Central memory CD4-positive, alpha-beta T cell (primary cell): ENCODE measurements at places on chromosomes 2 and 18.
A peak's percentile ranks its signal among the peaks of the same experiment; 100 is the strongest.

- DNase-seq, result no peak
These were observed 44.5 kb upstream of the SP3 start for GRCh38 chr2:174009488-174010223.

DNA sequence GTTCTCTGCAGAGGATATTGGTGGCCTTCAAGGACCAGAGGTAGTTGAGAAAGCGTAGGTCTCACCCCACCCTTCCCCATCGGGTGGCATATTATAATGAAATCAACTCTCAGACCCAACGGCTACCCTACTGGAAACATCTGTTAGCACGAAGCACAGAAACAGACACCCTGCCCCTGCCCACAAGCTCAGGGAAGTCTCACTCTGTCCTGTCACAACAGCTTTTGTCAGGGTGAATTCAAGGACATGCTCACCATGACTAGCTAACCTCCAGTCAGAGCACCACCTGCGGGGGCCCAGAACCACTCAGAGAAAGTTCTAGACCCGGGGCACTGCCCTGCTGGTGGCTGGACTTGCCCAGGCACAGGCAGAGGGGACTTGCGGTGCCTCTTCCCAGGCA lies 3.5 kb upstream of the B3GNT7 start:
- no peak for DNase-seq

- DNase-seq, result no peak
These were observed 453.0 kb downstream of the GALR1 start for GRCh38 chr18:77702686-77703085.

- DNase-seq, result no peak
These were observed 8.9 kb downstream of the PTGR3 start for GRCh38 chr18:75200071-75200470.

DNA sequence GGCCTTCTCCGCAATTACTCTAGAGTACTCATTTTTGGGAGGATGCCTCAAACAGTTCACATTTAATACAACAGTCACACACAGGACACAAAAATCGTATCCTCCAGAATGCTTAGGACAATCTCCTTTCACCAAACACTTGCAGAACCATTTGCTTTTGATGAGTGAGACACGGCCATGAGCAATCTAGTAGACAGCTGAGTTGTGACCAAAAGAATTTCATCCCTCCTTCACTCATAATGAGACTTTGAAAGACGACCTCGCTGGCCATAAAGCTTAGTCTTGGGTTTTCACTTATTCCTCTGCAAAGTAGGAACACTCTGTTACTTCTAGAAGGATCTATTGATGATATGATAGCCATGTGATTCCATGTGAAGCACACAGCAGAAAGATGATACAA lies 87.5 kb upstream of the SLC35G4 start:
- DNase-seq, result no peak

- no peak for DNase-seq
These were observed 17.7 kb downstream of the MRPS9 start for GRCh38 chr2:105055613-105056012.

GRCh38 chr2:66084948-66085590 lies 349.9 kb upstream of the MEIS1 start:
- DNase-seq, result no peak

GRCh38 chr18:58321986-58322385 lies 278.0 kb downstream of the NEDD4L start:
- DNase-seq, result peak; percentile 65

DNA sequence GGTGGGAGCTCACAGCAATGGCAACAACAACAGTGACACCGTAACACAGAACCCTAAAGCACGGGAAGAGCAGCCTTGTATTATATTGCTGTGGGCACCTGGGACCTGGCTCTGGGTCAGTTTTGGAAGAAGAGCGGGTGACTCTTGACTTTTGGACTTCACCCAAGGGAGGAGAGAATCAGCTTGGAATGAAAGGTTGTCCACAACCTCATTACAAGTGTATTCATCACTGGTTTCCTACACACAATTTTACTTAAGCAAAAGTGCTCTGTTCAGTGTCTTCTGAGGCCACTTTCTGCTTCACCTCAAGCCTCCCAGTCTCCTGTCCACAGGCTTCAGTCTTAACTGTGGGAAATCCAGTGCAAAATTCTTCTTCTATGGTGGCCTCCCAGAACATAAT lies 263.8 kb downstream of the KCNE4 start:
- DNase-seq, result no peak

DNA sequence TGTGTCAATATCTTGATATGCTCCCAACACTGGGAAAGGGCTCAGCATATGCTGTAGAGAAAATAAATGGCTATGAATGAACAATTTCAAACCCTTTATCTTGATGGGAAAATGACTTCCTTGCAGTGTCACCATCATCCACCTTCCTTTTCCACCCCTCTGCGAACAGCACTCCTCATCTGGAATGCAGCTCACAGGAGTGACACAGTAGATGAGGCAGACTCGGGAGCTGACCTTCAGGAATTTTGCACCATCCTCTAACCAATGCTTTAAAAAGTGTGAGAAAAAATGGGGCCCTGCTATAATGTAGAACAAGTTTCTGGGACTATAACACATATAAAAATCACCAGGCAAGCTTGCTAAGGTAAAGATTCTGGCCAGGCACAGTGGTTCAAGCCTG lies 41.3 kb upstream of the YPEL5 start:
- no peak for DNase-seq

DNA sequence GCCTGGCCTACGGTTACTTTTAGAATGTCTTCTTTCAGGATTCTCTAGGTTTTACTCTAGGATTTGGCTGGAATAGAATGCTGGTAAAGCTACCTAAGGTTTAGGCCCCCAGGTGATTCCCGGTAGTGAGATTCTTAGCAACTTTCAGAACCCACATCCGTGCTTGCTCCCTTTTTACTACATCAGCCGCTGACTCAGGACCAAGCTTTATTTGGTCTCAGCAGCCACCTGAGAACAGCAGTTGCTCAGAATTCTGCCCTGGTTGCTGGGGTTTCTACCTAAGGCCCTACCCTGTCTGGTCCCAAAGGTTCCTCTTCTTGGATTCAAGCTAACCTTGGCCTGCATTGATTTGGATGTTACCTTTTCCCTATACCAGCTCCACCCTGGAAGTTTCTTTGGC lies 36.1 kb upstream of the NDUFV2 start:
- no peak for DNase-seq

- DNase-seq, result no peak
These were observed 47.7 kb upstream of the SMAD2 start for GRCh38 chr18:47978141-47978540.

DNA sequence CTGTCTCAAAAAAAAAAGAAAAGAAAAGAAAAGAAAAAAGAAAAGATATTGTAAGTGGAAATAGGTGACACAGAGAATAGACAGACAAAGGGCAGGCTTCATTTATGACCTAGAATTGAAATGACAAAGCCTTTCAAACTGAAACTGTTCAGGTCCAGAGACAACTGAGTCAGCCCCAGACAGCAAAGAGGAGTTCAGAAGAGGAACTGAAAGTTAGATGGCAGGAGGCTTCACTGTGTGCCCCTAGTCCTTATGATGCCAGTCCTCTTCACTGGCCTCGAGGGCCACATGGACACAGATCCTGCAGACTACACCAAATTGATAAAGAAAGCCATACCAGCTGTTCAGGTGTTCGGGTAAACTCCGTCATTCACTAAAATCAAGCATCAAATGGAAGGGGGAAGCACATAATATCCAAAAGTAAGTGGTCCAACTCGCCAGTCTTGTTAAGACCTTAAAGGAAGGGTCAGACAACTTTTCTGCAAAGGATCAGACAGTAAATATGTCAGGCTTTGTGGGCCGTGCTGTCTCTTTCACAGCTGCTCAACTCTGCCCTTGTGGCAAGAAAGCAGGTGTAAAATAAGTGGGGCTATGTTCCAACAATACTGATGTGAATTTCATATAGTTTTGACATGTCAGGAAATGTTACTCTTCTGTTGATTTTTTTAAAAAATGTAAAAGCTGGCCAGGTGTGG lies 231.9 kb upstream of the MGAT5 start:
- no peak for DNase-seq

- no peak for DNase-seq
These were observed 784.9 kb downstream of the EPHA4 start for GRCh38 chr2:220787251-220787650.

DNA sequence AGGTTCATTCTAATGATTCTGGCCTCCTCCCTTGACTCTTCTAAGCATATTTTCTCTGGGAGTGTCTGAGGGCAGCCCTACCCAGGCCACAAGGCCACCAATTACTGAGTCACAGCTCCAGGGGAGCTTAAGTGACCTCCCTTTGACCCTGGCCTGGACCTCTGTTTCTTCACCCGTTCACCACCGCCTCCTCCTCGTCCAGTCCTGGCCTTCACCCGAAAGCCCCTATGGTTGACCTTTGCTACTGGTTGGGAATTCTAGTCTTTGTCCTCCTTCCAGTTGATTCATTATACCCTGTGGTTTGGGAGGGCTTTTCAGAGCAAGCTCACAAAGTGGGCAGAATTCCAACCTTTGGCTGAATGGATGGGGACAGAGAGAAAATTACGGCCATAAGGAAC lies 72.6 kb downstream of the NRP2 start:
- no peak for DNase-seq

GRCh38 chr2:39504790-39505335 lies 67.8 kb upstream of the MAP4K3 start:
- DNase-seq, result no peak

DNA sequence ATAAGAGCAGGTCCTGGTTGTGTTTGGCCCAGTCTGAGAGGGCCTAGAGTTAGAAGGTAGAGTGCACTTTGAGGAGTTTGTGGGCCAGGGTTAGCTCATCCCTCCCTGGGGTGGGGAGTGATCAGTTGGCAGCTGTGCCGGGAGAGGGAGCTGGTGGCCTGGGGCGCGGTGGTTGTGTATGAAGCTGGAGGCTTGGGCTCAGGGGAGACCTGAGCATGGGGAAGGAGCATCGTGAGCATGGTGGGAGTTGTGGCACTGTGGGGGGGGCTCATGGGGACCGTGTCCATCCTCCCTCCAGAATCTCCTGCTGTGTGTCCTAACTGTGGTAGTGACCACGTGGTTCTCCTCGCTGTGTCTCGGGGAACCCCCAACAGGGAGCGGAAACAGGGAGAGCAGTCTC lies 13.6 kb downstream of the STK11IP start:
- no peak for DNase-seq

- no peak for DNase-seq
These were observed 135.7 kb downstream of the NFATC1 start for GRCh38 chr18:79531386-79531785.

GRCh38 chr2:149741646-149742045 lies 154.1 kb upstream of the MMADHC start:
- DNase-seq, result no peak

GRCh38 chr2:60554646-60555065 lies 1.2 kb upstream of the BCL11A start:
- no peak for DNase-seq

GRCh38 chr2:200054681-200055468 lies 99.5 kb downstream of the MAIP1 start:
- no peak for DNase-seq

DNA sequence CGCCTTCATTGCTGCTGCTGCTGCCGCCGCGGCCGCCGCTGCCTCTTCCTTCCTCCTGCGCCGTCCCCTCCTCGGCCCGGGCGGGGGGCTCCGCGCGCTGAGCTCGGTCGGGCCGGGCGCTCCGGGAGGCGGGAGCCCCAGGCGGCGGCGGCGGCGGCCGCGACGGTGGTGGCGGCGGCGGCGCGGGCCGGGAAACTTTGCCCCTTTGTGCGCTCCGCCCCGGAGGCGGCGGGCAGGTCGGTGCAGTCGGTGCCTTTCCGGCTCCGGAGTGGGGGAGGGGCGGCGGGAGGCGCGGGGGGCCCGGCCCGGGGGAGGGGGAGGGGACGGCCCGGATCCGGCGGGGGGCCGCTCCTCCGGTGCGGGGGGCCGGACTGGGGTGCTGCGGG lies 205 bp downstream of the TET3 start:
- DNase-seq, result peak; percentile 75

GRCh38 chr18:3048121-3048520 lies 35.2 kb upstream of the LPIN2 start:
- no peak for DNase-seq

GRCh38 chr2:48479915-48480314 lies 50.0 kb upstream of the STON1 start:
- DNase-seq, result no peak

DNA sequence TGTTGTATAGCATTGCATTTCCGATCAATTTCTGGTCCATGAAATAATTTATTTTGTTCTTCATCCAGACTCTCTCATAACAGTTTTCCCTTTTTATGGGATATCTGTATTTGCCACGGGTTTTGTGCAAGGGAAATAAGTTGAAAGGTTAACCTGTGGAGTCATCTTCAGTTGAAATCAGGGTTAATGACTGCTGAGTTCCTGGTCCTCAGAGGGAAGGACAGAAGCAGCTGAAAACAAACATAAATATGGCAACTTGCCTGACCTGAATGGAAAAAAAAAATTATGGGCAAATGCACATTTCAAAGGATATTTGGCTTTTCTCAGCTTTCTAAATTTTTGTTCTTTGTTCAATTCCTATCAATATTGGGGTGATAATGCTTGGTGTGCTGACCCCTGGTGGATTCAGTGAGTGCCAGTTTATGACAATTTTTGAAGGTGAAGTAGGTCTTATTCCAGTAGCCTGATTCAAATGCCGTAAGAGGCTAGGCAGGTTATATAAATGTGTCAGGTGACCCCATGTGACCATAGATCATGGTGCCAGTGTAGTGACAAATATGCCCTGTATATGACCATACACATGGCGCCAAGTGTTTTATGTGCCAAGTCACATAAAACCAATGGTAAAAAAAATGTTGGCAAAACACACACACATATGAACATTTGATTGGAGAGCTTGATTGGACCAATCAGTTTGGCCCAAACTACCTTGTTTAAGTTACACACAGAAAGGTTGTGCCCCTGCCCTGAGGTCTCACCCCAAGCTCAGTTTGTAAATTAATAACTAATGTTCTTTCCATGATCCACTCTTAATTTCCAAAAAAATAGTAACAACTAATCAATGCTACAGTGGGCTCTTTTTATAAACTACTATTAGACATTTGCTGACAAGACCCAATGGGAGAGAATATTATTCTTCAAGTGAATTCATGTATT lies 47.6 kb upstream of the FAM124B start:
- DNase-seq, result no peak

GRCh38 chr2:25294573-25295462 lies 46.9 kb downstream of the DNMT3A start:
- peak; percentile 74 for DNase-seq

DNA sequence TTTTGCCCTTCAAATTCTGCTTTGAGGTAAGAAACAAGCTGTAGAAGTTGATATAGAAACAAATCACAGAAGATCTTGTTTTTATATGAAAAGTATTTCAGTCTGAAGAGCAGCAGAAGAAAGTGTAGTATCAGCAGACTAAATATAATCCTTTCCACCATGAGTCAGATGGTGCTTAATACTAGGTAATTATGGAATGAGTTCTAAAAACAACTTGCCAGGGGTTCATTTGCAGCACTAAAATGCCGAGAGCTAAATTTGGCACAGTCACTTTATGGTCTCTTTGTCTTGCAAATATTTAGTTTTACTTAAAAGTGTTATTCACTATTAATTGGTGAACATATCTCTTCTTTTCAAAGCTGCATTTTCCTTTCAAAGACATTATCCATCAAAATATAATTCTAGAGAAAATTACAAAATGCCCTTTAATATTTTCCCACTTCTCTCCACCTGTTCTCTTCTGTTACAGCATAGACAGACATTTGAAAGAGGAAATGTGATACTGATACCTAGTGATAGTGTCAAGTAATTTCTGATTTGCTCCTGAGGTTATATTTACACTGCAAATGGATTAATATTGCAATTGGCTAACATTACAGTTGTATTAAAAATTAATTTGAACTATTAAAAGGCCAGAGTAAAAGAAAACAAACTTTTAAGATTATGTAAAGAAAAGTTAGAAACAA lies 5.3 kb downstream of the MYL1 start:
- DNase-seq, result no peak

GRCh38 chr18:2970772-2971659 lies 41.9 kb downstream of the LPIN2 start:
- peak; percentile 60 for DNase-seq

- DNase-seq, result no peak
These were observed 20.2 kb downstream of the DAW1 start for GRCh38 chr2:227891673-227892072.
